ENCODE measurements at places on chromosomes 1 and 21.

DNA sequence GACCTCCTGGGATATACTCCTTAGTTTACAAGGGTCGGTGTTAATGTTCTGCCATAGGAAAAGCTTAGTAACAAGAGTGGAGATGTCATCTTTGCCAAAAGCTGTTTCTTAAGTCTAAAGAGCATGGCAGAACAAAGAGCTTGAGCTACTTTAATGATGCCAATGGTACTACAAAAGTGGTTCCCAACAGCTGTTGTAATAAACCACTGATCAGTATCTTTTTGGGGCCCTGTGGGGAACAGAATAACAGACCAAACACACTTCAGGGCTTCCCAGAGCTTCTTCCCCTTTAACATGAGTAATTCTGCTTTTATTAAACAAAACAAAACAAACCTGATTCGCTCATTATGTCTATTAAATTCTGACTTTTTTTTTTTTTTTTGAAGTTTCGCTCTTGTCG lies 116.3 kb downstream of the NCAM2 start:
- DNase-seq: no peak

DNA sequence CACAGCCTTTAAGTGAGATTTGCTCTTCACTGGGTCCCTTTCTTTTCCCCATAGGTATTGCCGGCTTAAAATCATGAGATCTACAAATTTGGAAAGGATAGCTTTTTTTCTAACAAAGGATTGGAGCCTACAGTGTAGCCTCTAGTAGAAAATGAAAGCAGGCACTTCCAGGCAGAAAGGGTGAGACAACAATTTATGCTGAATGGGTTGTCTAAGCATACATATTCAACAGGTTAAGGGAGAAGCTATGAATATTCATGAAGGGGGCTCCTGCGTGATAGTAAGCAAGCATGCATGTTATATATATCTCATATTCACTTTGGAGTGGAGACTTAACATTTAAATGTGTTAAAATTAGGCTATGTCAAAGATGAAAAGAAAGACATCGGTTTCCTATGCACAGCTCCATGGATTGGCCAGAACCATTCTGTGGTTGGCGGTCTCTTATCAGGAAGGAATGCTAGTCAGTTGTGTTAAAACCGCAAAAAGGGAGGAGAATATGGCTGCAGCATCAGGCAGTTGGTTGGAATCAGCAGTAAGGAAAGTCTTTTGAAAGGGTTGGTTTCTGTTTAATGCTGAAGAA lies 66.0 kb downstream of the VCAM1 start:
- DNase-seq: no peak

DNA sequence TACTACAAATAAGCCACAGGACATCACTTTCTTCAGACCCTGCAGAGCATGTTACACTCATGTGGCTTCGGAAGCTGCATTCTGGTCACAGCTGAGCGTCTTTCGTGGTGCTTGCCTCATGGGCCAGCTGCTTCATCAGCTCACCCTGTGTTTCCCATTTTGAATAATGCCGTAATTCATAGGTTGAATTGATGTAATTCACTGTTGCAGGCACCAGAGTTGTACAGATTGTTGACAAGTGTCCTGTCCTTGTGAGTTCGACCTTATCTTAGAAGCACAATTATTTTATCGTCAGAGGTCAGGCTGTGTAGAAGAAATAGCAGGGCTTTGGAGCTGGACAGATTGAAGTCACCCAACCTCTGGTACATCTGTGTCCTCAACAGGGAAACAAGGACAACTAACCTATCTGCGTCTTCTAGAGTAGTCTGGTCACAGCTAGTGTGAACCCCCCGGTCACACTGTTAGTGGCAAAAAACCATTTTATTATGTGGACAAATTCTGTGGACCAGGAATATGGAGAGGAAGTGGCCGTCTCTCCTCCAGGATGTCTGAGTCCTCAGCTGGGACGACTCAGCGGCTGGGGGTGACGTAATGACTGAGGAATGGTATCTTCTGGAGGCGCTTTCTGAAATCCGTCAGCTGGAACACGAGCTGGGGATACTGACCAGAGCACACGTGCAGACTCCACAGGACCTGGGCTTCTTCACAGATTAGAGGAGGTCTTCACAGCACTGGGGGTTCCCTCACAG lies 17.8 kb downstream of the PKNOX1 start:
- DNase-seq: no peak

DNA sequence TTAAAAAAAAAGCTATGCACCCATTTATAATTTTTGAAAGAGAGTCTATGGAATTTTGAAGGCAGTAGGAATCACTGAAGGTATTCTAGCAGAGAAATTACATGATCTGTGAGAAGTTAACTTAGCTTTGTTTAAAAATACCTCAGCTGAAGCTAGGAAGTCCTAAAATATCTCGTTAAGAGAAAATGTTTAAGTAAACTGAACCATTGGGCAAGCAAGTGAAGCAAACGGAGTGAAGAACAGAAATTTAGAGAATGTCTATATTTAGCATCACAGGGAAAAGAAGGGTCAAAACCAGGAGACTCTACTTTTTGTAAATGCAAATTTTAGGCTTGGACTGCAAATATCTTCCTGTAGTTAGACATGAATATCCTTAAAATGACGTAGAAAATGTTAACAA lies 230.8 kb downstream of the HMCN1 start:
- DNase-seq: no peak

GRCh38 chr21:38661889-38662568 lies 143.7 kb upstream of the ETS2 start:
- no peak for DNase-seq

DNA sequence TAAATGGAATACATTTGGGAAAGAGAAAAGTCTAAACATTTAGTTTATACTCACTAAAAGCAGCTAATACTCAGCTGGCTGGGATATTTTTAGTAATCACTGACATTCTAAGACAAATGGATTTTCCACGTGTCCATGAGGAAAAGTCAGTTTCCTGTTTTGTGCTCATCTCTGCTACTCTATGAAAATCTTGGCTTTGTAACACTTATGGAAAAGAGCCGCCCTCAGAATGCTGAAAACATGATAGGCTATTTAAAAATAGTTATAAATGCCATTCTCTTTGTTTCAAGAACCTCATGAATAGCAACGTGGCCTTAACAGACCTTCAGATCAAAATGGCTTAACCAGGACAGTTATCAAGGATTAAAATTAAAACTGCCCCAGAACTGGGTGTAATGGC lies 29.9 kb downstream of the MRAP start:
- no peak for DNase-seq

Measured in stimulated activated CD4-positive, alpha-beta T cell treated with anti-CD3 and anti-CD28 coated beads, Interleukin-4, amount 100 ng/mL, for 4 hours (primary cell).